ENCODE measurements at places on chromosomes 11 and 22. TPM values are rescaled to one million over a fixed set of nuclear protein-coding genes. Genes with fewer than 3 reads are reported as not detected.

Gene CABP4
- not detected for total RNA-seq

Gene ZNF280B
- total RNA-seq, result 2.8 TPM

Gene SPINDOC
- total RNA-seq, result 24.0 TPM

Gene PRR14L
- 22.9 TPM for total RNA-seq

Gene EMID1
- total RNA-seq, result 12.6 TPM

GRCh38 chr11:75793966-75794365 lies 21.0 kb upstream of the UVRAG start:
- DNase-seq, result no peak

- no peak for DNase-seq
Measured at GRCh38 chr11:130163346-130164220, 4.0 kb downstream of the ST14 start.

Measured in hepatocyte (in vitro differentiated cells).